Muscle of arm (tissue), 14 donors: ENCODE measurements at places on chromosomes 13 and 19.

GRCh38 chr13:57045826-57046546, 94.7 kb upstream of the PRR20A start:
- DNase-seq = peak; percentile 33

DNA sequence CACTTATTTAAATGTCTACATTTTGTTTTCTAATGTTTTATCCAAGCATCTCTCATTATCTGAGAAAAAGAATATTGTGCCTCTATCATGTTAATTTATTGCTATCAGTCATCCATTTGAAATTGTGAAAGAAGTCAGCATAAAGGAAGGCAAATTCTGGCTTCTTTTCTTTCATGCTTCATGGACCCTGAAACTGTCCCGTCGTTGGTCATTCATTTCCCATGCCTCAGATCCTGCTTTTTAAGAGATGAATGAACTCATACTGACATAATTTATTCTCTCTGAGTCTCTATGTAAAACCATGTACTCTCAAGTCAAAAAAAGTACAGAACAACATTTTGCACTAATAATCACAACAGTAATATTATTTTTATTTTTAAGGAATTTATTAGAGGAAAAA, 2512.0 kb downstream of the PCDH9 start:
- no peak for DNase-seq

DNA sequence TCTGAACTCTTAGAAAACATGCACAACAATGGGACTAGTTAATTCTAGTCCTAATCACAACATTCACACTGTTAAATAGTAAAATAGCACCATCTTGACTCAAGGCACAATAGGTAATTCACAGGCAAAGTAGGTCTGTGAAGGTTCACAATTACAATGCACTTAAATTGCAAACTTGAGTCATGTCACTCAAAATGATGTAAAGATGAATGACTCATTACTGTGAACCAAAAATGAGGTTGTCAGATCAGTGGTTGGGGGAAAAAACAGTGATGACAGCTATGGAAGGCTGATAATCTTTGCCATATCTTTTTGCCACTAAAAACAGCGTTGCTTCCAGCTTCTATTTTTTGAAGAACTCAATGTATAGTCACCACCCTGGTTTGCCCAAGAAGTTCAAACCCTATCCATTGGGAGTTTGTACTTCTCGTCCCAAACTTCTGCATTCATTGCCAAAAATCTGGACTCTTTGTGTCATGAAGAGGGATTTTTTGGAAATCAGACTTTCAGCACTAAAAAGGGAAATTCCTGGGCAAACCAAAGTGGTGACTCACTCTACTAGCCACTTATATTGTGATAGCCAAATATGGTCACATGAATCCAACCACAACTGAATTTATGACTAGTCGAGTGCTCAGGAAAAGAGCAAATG, 200.9 kb upstream of the TMTC4 start:
- no peak for DNase-seq

- DNase-seq = no peak
Observed at GRCh38 chr13:66888698-66889097, 341.4 kb downstream of the PCDH9 start.

DNA sequence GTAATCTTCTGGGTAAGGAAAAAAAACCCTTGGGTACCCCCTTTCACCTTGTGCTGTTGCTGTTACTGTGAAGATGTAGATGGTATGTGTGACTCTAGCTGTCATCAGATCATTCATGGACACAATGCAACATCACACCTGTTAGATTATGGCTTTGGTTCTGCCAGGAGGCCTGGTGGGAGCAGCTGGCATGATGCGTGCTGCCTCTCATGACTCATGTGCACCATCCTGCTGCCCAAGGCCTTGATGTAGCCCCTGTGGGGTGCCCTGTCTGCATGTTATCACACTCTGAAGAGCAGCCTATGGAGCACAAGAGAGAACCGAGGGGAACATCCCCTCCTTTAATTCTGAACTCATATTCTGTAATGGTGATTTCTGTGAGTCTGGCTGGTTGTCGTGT, 57.7 kb upstream of the TEX29 start:
- no peak for DNase-seq

- no peak for DNase-seq
Observed at GRCh38 chr19:55446060-55446459, 3.0 kb upstream of the SHISA7 start.
